ENCODE measurements at places on chromosomes 1 and 21.

GRCh38 chr1:37353871-37354270 lies 120.5 kb upstream of the ZC3H12A start:
- DNase-seq = no peak

DNA sequence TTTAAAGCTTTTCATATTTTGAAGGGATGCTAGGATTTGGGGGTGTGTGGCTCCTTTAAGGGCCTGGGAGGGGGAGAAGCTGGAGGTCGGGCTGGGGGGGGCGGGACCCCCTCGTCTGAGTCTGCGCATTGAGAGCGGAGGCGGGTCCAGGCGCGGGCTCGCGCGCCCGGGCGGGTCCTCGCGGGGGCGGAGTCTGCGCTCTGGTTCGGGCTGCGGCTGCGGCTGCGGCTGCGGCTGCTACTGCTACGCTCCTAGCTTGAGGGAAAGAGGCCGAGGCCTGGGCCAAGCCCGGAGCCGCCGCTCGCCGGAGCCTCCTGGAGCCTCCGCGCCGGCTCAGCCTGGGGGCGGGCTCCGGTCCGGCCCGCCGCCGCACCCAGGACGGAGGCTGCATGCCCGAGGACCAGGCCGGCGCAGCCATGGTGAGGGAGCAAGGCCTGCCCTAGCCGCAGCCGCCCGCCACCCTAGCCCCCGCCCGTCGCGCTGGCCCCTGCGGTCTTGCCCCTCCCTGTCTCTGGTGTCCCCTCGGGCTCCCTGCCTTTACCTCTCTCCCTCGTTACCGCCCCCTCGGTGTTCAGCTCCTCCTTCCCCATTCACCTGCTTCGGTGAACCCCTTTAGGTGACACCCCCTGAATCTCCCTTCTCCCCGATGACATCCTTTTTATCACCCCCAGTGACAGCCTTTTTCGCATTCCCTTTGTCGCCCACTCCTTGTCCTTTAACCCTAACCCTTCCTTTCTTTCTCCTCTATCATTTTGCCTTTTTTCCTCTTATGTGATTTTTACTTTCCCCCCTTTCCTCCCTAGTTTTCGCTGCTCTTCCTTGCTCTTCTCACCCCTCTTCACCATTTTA lies at the start of gene ZYG11B:
Gene ZYG11B (plus strand): TSS at position 189 of the 849 bp plus-strand sequence. CDS start 201 bp downstream, at position 390.
- peak; percentile 88 for DNase-seq

- no peak for DNase-seq
Observed at GRCh38 chr1:207035877-207036551, 3.5 kb upstream of the C1orf116 start.

GRCh38 chr1:215082532-215083382 lies at the start of gene KCNK2:
Gene KCNK2 (plus strand): TSS chr1:215082737. CDS start chr1:215083386, 649 bp downstream.
- peak; percentile 65 for DNase-seq

GRCh38 chr21:38930066-38930465 lies 124.3 kb downstream of the ETS2 start:
- DNase-seq = no peak

DNA sequence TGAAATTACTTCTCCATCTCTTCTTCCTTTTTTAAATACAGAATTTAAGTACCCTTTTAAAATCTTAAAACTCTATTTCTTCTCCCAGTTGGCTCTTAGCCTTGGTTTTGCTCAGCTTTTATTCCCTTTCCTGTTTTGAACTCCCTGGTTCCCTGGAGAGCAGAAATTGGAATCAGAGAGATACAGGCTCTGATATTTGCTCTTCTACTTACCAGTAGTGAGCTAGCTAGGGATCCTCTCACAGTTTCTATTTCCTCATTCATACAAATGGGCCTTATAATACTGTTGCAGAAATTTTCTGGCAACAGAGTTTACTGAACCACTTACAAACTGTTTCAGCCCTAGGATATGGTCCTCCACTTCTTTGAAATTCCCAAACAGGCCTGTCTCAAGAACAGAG lies 606.3 kb downstream of the NUF2 start:
- DNase-seq = no peak

DNA sequence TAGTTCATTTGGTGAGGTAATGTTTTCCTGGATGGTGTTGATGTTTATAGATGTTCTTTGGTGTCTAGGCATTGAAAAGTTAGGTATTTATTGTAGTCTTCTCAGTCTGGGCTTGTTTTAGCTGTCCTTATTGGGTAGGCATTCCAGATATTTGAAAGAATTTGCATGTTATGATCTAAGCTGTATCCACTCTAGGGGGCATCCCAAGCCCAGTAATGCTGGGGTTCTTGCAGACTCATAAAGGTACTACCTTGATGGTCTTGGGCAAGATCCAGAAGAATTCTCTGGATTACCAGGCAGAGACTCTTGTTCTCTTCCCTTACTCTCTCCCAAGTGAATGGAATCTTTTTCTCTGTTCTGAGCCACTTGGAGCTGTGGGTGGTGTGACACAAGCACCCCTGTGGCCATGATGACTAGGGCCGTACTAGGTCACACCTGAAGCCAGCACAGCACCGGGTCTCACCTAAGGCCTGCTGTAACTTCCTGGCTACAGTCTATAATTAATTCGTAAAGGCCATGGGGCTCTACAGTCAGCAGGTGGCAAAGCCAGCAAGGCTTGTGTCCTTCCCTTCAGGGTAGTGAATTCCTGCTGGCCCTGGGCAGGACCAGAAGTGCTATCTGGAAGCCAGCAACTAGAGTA lies 74.8 kb upstream of the PDE4B start:
- no peak for DNase-seq

DNA sequence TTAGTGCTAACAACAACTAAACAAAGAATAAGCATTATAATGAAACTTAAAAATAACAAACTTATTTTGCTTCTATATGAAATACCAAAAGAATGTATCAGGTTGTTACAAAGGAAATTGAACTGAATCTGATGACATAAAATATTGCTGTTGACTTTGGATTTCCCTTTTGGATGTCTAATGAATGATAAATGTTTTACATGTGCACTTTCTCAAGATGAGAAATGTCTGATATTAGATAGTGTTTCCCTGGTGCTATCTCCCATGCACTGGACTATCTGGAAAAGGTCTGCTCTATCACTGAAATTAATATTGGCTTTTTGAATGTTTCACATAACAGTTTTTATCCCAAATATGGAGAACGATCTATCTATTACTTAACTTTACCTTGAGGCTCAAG lies 179.9 kb downstream of the HMCN1 start:
- DNase-seq = no peak

- no peak for DNase-seq
Observed at GRCh38 chr1:100441146-100441545, 88.8 kb downstream of the CDC14A start.

GRCh38 chr21:28875078-28875477 lies 117.6 kb downstream of the LTN1 start:
- DNase-seq = no peak

DNA sequence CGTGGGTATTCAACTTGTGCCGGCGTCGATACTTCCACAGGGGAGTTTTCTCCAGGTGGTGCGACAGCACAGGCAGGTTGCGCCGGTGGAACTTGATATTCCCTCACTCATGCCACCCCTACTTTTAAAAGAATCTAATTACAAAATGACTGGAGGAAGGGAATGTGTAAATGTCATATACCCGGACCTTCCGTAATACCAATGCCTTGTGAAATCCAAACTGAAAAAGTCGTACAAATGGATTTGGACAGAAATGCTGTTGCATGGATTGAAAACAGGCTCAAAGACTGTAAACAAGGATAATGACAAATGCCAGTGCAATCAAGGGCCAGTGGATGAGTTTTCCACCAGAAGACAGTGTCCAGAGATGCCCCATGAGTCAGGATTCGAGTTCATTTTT lies 235.3 kb upstream of the USP25 start:
- DNase-seq = no peak

- no peak for DNase-seq
Observed at GRCh38 chr1:99855914-99856450, 5.8 kb downstream of the AGL start.

Measured in NCI-H1105 (cell line).